AG10803 (cell line): ENCODE measurements at places on chromosomes 7 and 10.

GRCh38 chr10:125084191-125084613 is 76.2 kb downstream of the CTBP2 start:
- DNase-seq, result peak; percentile 91

DNA sequence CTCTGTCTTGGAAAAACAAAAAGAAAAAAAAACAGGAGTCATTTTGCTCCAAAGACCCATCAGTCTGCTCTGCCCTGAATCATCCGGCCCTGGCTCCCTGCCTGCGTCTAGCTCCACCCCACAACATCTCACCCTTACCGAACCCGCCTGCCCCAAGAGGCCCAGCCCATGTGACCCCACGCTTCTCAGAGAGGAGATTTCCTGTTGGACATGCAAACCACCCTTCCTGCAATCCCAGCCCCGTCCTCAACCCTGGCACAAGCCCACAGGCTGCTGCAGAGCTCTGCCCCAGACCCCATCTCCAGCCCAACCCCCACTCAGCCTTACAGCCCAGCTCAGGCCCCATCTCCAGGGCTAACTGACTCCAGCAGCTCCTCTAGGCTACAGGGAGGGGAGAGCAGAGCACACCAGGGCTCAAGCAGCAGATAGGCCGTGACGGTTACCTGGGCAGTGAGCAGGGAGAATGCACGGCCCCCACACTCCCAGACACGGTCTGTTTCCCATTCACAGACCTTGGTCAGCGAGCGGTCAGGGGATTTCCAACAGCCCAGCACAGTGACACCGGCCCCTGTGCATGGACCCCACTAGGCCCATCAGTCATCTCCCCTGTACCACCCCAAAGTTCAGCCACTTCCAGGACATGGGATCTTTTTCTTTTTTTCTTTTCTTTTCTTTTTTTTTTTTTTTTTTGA is 69.9 kb upstream of the GTF2I start:
- peak; percentile 85 for DNase-seq

- DNase-seq, result no peak
These were observed 10.1 kb downstream of the NFKB2 start for GRCh38 chr10:102405632-102406031.

GRCh38 chr10:13658871-13659685 is 72.3 kb downstream of the PRPF18 start:
- DNase-seq, result no peak

DNA sequence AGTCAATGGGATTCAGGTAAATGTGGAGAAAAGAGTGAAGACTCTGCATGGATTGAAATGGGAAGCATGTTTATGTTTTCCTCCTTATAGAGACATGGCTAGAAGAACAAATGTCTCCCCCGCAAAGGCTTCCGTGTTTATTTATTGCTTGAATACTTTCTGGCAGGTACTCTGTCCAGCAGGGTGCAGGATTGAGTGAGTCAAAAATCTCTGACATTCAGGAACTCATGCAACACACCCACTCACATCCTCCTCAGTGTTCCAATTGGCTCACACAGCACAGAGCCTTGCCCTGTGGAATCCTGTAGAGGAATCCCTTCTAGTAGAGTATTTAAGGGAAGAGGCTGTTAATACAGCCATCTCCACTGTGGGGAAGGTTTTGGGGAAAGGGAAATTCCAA is 290.3 kb upstream of the VWC2 start:
- DNase-seq, result no peak

GRCh38 chr7:33079096-33079495 is 16.5 kb upstream of the NT5C3A start:
- DNase-seq, result no peak

- DNase-seq, result no peak
These were observed 218.2 kb downstream of the SH2D4B start for GRCh38 chr10:80755893-80756292.

DNA sequence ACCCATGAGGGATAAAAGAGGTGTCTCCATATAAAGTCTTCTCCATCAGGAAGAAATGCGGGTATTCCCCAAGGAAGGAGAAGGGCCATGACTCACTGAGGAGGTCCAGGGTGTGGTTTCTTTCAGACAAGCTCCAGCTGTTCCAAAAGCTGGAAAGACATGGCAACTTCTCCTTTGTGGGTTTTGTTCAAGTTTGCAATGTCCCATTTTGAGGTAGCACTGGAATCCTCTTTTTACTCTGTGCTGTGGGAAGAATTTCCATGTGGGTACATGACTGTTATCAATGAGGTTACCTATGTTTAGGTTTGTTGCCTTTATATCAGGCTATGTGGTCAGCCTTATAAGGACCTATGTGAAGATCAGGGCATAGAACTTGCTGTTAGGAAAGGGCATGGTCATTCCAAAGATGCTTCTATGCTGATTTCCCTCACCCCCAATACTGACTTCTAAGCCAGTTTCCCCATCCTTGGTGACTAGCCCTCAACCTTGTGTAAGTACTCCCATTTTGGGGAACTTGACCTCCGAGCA is 697.5 kb downstream of the INHBA start:
- peak; percentile 92 for DNase-seq

DNA sequence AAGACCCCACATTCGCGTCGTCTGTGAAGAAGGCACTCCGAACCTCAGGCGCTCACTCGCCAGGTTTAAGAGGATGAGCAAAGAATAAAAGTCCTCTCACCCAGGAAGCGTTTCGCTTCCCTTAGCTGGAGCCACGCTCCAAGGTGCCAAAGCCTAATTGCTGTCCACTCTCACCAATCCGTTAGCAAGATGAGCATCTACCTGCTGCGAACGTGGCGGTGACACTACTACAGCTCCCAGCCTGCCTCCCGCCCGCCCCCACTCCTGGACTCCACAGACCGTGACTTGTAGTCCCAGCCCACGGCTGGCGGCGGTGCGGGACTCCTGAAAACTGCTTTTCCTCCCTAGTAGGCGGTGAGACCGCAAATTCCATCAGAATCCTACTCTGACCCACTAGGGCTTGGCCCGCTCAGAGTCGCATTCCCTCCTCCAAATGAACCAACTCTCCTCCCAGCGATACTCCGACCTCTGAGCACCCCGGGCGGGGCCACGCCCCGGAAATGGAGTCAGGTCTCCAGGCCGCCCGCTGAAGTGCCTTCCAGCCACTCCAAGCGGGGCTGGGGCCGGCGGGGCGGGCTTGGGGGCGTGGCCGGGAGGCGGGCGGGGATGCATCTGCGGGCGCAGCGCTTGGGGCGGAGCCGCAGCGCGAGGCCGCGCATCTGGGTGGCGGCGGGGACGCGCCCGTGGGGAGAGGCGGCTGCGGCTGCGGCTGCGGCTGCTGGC is 521 bp upstream of the PTPN12 start:
- peak; percentile 96 for DNase-seq

GRCh38 chr7:2015251-2015871 is 217.4 kb downstream of the MAD1L1 start:
- no peak for DNase-seq

GRCh38 chr10:28151636-28152035 is 151.2 kb downstream of the MPP7 start:
- DNase-seq, result no peak

DNA sequence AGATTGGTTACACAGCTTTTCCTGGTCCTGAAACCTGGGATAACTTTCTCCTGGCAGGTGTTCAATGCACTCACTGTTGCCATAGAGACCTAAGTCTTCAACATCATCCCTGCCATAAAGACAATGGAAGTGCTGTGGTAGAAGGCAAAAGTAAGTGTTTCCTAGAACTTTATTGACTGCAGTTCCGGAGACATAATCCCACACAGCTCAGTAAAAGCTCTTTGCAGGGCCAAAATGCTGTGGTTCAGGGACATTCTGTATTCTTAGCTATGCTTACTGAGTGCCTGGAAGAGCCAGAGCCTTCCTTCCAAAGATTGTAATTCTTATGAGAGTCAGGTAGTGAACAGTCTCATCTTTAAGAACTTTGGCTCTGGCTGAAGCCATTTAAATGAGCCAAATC is 5.3 kb downstream of the WIPF3 start:
- no peak for DNase-seq

- peak; percentile 65 for DNase-seq
These were observed 80.0 kb downstream of the ATXN7L1 start for GRCh38 chr7:105796365-105796764.

- DNase-seq, result no peak
These were observed 342.9 kb downstream of the AUTS2 start for GRCh38 chr7:69941077-69941651.

DNA sequence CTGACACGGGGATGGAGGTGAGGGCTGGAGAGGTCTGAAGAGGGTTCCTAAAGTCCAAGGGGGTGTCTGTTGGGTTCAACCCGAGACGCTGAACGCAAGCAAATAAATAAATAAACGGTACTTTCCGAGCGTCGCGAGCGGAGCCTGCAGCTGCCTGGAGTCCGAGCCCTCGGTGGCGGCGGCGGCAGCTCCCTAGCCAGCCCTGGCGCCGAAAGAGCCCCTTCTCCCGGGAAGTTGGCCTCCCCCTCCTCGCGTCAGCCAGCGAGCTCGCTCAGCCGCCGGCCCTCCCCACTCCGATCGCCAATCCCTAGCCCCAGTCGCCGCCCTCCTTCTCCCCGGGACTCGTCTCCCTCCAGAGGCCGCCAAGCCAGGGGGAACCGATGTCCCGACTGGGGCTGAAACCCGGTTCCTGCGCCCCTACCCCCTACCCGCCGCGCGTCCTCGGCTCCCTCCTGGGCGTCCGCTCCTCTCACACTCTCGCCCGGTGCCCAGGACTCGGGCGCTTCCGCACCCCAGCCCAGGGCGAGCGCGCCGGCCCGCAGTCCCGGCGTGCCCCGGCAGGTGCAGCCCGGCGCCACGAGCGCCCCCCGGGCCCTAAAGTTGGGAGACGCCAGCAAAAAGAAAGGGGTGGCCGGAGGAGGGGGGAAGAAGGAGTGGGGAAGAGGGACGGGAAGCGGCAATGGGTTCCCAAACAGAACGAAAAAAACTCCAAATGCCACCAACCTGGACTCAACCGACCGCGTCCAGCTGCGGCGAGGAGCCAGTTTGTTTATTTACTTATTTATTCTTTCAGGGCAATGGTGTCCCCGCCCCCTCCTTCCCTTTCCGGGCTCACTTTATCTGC is at the start of gene GFRA1:
TSS of gene GFRA1 (minus strand) at position 767 of the 844 bp plus-strand sequence. CDS start 1,177 bp downstream, outside the sequence.
- DNase-seq, result no peak

DNA sequence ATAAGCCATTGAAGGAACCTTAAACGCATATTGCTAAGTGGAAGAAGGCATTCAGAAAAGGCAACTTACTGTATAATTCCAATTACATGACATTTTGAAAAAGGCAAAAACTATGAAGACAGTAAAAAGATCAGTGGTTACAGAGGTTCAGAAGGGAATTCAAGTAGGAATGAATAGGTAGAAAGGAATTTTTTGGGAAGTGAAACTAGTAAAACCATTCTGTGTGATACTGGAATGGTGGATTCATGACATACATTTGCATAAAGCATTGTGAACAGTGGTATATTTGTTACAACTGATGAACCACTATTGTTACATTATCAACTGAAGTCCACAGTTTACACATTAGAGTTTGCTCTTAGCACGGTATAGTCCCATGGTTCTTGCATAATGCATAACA is 114.2 kb upstream of the GPR22 start:
- peak; percentile 49 for DNase-seq

DNA sequence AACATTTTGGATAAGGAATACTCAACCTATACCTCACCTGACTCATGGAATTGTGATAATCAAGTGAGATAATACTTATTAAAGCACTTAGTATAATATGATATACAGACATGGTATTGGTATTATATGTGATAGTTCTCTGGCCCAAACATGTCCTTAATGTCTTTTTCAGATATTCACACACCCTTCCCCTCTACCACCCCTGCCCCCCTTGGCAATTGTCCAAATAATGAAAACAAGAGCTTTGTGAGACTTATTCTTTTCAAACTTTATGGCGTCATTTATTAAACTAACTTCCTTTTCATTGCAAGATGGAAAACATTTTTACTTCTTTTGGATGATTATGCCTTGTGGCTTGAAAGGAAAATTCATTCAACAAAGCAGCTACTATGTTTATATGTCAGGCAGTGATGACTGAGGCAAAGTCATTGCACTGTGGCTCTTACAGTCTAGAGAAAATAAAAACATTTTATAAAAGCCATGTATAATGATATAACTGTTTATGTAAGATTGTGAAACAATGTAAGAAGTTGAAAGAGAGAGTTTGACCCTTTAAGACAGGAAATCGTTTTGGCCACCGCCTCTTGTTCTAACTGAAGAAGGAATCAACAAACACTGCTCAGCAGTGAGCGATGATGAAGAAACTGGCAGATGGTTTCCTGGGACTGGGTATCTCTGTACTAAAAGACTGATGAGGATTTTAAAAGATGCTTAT is 27.4 kb downstream of the MINPP1 start:
- no peak for DNase-seq

DNA sequence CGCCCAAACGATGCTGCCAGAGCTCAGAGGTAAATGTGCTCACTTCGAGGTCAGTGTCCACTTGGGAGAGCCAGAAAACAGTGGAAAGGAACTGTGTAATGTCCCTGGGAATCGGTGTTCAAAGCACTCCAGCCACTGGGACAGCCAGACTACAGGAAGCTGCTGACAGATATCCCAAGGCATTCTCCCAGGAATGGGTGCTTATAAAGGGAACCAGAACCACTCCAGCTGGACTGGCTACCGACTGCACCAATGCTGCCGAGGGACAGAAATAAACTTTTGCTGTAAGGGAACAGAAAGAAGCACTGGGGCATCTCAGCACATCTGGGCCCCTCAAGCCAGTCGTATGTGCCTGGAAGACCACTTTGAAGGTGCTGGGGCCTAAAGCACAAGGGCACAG is 76.7 kb downstream of the ATXN7L1 start:
- DNase-seq, result peak; percentile 59

DNA sequence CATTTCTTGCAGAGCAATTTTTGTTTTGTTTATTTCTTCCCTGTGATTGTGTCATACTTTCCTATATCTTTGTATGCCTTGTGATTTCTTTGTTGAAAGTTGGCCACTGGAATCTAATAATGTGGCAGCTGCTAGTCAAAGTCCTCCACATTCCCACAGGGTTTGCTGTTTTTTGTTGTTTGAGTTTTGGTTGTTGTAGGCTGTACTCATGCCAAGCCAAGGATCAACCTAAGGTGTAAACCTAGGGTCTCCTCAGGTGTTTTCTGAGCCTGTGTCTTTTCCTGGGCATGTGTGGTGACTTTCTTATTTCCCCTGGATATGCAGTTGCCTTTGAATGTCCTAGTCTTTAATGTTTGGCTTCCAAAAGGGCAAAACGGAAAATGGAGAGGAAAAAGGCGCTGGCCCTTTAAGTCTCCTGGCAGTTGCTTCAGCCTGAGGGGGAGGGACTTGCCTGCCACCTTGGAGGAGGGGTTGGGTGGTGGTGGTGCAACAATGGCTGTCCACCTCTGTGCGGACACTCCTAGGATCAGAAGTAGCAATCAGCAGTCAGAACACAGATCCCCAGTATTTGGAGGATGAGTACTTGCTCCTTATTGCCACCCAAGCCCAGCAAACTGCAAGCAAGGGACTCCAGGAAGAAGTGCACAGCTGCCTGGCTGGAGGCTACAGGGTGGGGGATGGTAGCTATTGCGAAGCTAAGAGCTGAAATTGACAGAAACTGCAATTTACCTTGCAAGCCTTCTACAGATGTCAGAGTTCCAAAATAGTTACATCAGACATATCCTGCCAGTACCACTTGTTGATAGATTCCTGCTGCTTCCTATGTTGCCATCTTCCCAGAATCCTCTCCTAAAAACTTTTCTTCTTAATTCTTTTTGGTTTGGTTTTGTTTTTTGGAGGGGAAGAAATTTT is 5.6 kb upstream of the ZNF518A start:
- peak; percentile 33 for DNase-seq

- no peak for DNase-seq
These were observed 74.0 kb downstream of the GATA3 start for GRCh38 chr10:8128511-8128910.
